Hematopoietic multipotent progenitor cell treated with erythropoietin and hydrocortisone succinate and interleukin-3 and kit ligand, for 17 days (in vitro differentiated cells): ENCODE measurements at places on chromosomes 12 and 14.

- no peak for DNase-seq
These were observed 47.6 kb upstream of the RBM19 start for GRCh38 chr12:114013575-114014345.

DNA sequence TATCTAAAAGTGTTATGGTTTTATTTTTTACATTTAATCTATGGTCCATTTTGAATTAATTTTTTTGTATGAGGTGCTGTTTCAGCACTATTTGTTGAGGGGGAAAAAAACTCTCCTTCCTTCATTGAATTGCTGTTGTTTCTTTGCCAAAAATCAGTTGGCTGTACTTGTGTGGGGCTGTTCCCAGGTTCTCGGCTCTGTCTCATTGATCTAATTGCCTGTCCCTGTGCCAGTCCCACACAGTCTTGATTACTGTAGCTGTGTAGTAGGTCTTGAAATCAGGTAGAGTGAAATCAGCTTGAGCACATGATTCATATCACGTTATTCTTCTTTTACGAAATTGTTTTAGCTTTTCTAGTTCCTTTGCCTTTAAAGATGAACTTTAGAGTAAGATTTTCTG is 109.7 kb downstream of the ADGRD1 start:
- DNase-seq: no peak

GRCh38 chr12:57086493-57087009 is 2.4 kb upstream of the NAB2 start:
- no peak for DNase-seq

GRCh38 chr12:643475-644302 is 19.6 kb downstream of the NINJ2 start:
- DNase-seq: peak; percentile 77

DNA sequence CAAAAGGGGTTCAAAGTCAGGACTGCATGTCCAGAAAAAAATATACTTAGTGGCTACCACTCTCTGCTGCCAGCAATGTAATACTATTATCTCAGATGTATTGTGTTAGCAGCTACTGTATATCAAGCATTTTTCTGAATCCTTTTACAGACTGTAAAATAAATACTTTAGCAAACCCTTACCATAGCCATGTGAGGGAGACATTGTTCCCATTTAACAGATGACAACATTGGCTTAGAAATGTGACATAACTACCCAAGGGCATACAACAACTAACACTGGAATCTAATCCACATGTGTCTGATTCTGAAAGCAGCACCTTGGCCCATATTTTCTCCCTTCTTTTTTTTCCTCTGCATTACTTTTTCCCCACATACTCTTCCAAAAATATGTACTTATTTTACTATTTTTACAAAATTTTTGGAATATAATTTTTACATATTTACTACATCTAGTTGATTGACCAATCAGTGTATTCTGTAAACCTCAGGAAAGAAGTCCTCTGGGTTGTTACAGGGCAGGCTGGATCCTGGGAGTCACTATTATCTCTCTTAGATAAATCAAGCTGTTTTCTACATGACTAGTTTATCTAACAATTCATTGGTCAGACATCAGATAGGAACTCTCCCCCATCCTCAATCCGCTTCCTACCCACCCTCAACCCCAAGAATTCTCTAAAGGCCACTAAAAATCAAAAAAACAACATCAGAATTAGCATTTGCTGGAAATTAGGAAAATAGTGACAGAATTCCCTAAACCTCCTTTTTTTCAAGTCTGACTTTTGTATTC is 154.1 kb downstream of the BTG1 start:
- no peak for DNase-seq

GRCh38 chr12:125871811-125872594 is 806.8 kb downstream of the AACS start:
- no peak for DNase-seq

DNA sequence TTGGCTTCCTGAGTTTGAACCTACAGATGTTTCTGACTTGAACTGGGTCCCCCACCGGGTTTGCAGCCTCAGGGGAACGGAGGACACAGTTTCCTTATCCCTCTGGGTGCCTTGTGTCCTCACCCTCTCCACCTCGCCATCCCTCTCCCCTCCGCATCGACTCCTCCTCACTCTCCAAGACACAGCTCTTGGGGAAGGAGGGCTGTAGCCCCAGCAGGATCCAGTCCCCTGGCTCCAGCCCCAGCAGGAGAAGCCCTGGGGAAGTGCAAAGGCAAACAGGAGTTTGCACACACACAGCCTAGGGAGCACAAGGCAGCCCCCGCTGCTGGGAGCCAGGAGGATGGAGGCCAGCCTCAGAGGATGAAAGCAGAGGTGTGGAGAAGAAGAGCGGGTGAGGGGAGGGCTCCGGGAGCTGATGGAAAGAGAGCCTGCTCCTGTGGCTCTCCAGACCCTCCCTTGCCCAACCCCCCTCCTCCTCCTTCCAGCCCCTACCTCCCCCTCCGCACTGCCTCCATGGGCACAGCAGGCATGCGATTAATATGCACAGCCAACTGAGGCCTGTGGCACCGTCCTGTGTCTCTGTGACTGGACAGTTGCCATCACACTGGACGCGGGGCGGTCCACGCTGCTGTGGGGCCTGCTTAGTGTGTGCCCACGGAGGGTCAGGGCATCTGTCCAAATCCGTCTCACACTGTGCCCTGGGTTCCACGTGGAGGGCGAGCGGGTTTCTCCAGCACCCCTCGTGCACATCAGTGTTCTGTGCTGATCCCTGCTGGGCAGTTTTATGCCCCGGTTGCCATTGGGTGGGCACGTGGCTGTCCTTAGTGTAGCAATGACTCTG is 193.7 kb upstream of the DIO3 start:
- DNase-seq: no peak

- no peak for DNase-seq
These were observed 123.1 kb downstream of the GALC start for GRCh38 chr14:87869619-87870583.

DNA sequence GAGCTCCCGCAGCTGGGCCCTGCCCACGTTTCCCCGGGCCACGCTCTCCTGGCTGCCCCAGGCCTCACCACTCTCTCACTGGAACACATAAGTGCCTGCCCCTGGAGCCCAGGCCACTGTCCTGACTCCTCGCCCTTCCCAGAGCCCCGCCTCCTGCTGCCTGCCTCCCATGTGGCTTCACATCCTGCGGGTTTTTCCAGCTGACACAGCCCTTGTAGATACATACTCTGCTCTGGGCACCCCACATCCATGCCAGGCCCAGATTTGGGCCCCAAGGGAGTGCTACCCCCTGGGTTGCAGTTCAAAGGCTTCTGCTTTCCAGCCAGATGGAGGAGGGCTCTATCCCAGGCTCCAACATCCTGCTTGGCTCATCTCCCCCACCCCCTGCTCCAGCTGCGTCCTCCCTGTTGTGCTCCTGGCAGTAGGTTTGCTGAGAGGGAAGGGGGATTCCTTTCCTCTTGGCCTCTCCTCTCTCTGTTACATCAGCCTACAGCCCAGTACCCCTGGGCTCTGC is 60.1 kb downstream of the TSPAN9 start:
- DNase-seq: no peak

- no peak for DNase-seq
These were observed 262.6 kb upstream of the BTG1 start for GRCh38 chr12:92408072-92408900.
